ENCODE measurements at places on chromosomes 7 and 10.
A peak's percentile ranks its signal among the peaks of the same experiment; 100 is the strongest.

DNA sequence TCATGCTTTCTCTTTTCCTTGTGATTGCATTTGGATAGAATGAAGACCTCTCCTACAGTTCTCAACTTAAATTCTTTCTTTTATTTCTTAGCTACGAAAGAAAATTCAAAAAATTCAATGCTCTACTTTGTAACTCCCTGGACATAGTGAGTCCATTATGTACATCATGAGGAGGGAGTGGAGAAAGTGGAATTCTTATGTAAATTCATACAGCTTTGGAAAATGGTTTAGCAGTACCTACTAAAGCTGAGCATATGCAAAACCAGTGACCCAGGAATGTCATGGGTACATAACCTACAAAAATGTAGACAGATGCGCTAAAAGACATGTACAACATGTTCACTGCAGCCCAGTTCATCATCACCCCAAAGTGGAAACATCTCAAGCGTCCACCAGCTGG lies 8.8 kb upstream of the PRKCQ start:
- DNase-seq, result no peak

DNA sequence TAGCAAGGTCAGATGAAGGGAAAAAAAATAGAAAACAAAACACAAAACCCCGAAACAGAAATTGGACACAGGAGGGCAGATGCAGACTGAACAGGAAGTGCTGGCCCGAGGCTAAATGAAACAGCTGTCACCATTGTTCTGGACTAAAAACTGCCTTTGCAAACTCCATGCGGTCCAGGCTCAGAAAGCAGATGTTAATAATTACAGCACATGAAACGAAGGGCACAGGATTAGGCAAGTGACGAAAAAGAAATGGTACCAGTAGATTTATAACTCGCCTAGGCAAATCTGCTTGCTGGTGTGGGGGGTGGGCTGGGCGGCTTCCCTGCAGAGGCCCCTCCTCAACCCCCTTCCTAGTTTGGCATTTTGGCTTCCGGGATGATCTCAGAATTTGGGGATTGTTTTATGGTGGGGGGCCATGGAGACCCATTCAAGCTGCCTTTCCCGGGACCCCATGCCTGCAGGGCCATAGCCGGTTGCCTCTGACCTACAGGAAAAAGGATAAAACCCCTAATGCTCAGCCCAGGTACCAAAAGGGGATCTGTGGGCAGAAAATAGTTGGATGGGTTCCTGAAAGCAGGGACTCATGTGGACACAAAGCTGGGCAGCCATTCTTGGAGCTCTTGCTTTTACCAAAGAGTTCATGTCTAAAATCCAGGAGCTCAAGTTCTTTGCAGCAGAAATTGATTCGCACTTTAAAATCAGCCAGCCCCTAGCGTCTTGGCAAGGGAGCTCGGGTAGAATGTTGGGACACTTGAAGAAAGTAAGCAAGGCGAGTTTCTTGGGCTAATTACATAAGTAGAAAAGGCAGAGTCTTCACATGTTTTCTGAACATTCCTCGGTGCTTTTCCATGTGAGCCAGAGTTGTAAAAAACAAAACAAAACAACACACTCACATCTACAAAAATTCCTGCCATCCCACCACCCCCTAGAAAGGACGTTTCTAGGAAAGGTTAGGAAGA lies 39.0 kb upstream of the EMX2 start:
- no peak for DNase-seq

- DNase-seq, result no peak
Measured at GRCh38 chr10:118472415-118473304, 122.8 kb downstream of the PRLHR start.

DNA sequence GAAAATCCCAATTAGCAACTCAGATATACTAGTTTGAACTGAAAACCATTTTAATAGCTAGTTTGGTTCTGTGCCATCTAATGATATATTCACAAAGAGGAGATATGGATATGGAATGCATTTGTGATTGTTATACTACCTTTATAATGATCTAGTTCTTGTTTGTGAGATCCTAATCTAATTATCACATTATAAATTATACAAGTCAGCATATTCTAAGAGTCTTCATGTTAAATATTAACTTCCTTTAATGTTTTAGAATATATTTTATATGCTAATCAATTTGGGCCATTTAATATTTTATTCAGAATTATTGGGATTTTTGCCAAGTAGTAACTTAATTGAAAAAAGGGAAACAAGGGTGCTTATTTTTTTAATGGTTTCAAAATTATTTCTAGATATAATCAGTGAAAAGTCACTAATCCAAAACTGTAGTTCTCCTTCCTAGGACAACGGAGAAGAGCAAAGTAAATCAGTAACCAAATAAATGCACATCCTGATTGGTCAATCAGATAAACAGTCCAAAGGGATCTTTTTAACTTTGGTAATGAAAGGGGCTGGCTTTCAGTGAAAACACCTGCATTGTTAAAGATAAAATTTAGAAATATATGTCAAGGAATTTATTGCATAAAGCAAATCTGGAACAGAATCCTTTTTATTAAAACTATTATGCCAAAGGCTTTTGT lies 173.9 kb upstream of the MEOX2 start:
- no peak for DNase-seq

DNA sequence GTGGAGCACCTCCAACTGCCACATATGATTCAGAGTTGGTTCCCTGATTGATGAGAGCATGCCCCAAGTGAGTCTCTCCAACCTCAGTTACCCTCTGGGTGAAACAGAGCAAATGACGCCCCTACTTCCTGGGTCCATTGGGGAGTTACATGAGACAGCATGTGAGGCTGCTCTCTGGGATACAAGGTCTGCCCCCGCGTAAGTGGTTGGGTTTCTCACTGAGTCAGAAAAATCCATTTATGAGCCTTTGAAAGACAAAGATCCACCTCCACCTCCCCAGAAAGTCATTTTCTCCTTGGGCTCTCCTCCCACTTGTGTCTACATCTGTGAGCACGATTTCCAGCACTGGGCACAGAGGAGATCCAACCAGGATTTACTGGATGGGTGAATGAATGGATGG lies 70.7 kb upstream of the DNAAF5 start:
- DNase-seq, result no peak

GRCh38 chr7:102232611-102233286 lies 53.9 kb upstream of the SH2B2 start:
- no peak for DNase-seq

GRCh38 chr10:34880817-34881216 lies 65.7 kb upstream of the PARD3 start:
- DNase-seq, result no peak

- no peak for DNase-seq
Measured at GRCh38 chr10:114718374-114718773, 60.3 kb upstream of the ABLIM1 start.

- DNase-seq, result no peak
Measured at GRCh38 chr7:26584987-26585665, 279.3 kb downstream of the SKAP2 start.

- no peak for DNase-seq
Measured at GRCh38 chr10:21031232-21031795, 134.2 kb upstream of the NEBL start.

GRCh38 chr7:156192921-156193320 lies 380.7 kb upstream of the SHH start:
- DNase-seq, result no peak

DNA sequence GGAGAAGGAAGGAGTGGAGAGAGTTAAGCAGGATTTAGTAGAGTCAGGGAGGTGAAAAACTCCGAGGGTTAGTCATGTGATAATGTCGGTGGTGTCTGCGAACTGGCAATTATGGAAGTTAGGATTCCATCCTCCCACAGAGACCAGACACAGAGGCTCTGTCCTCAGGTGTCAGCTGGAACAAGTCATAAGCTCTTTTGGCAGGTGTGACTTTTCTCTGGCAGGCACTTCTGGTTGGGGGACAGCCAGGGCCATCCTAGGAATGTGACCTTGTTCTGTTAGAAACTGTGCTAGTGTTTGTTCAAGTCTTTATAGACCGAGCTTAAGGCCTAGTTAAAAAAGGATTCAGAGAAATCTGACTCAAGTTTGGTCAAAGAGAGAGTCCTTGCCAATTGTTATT lies 371.0 kb downstream of the DPP6 start:
- DNase-seq, result no peak

GRCh38 chr7:105354383-105354782 lies 34.3 kb downstream of the SRPK2 start:
- DNase-seq, result no peak

DNA sequence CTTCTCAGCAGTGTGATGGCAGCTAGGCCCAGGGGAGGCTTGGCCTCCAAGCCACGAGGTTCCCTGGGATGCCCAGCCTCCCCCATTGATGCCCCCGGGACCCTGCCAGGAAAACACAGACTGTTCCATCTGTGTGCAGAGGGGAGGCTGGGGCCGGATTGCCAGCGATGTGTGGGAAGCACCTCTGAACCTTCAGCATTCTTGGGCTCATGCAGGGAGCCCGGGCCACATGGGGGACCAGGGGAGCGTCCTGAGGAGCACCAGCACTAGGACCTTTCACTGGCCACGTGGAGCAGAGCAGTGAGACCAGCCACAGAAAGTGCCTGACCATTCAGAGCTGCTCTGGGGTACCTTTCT lies 2.6 kb downstream of the IMPDH1 start:
- DNase-seq, result no peak

GRCh38 chr7:44519546-44519945 lies 21.6 kb downstream of the NPC1L1 start:
- DNase-seq, result no peak

DNA sequence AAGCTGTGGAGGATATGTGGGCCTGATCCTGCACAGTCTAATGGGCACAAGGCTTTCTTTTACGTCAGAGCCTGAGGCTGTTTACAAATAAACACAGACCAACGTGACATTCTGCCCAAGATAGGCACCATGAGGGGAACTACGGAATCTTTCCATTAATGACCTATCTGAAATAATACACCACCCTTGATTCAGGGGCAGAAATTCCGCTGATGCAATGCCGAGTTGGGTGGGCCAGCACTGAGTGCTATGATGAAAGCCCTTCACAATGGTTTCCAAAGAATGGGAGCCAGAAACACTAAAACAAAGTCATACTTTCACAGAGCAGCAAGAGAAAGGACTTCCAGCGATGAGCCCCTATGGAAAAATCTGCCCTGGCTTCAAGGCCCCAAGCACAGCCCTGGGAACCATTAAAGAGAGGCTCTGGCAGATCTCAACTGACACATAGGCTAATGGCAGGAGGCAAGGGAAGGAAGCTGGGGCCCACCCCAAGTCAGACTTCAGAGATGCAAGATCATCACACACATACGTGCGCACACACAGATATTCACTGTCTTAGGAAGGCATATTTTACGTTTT lies 72.2 kb upstream of the DLX6 start:
- no peak for DNase-seq

GRCh38 chr7:116740755-116741462 lies 68.9 kb downstream of the MET start:
- DNase-seq, result no peak

DNA sequence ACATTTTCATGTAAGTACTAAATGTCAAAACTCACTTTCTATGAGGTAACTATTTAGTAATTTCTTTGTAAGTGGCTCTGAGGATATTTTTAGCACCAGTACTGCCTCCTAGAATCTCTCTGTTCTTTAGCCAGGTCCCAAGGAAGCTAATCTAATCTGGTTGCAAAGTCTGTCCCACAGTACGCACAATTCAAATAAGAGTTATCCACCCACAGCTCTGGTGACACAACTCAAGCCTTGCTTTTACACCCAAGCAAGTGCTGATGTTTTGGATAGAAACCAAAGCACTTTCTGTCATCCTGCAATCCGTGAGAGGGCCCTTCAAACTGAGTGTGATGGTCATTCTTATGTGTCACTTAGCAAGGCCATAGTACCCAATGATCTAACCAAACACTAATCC lies 14.5 kb downstream of the GIMAP5 start:
- no peak for DNase-seq

DNA sequence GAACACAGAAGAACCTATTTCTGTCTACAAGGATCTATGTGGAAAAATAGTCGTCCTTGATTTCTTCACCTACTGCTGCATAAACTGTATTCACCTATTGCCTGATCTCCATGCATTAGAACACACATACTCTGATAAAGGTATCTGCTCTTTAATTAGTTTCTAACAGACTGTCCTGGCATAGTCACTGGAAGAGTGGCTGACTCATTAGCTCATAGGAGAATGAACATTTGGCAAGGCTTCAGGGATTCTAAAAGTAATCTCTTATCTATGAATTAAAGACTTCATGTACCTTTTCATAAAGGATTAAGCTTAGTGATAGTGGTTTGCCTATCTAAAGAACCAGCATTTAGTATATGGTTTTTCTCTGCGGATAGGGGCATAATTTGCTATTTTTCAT lies 4.1 kb downstream of the NHLRC2 start:
- DNase-seq, result no peak

GRCh38 chr10:87589645-87590051 lies 70.0 kb upstream of the PAPSS2 start:
- no peak for DNase-seq

GRCh38 chr7:137936509-137937201 lies 65.2 kb downstream of the CREB3L2 start:
- no peak for DNase-seq

GRCh38 chr10:7301006-7301778 lies 109.6 kb downstream of the SFMBT2 start:
- DNase-seq, result no peak

- DNase-seq, result peak; percentile 45
Measured at GRCh38 chr7:77570330-77571011, 33.4 kb downstream of the PTPN12 start.

DNA sequence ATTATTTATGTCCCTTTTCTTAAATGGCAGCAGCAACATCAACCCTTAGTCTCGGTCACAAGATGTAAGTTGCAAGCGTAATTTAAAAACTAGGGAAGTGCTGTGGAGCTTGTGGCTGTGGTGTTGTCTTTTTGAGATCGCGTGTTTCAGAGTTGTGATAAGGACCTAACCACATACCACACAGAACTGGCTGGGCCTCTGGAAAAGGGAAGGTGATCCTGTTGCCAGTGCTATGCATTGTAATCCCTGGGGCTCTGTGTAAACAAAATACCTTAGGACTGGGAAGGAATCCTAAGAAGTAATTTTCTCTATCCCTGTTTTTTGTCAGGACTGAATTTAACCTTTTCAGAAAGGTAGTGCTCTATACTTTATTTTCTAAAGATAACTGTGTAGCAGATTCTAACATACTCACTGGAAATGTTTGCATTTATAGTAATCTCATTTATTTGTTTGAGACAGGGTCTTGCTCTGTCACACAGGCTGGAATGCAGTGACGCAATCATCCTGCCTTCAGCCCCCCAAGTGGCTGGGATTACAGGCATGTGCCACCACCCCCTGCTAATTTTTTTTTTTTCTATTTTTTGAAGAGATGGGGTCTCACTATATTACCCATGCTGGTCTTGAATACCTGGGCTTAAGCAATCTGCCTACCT lies 60.4 kb downstream of the INPP5F start:
- no peak for DNase-seq

GRCh38 chr10:70602665-70603448 lies at the start of gene PRF1:
PRF1 (minus strand) TSS chr10:70602741; CDS start chr10:70600902, 1,839 bp downstream.
- no peak for DNase-seq

- DNase-seq, result no peak
Measured at GRCh38 chr10:76357726-76358415, 926.4 kb downstream of the LRMDA start.

- peak; percentile 36 for DNase-seq
Measured at GRCh38 chr7:124702385-124702784, 63.2 kb downstream of the GPR37 start.

Measured in stromal cell of bone marrow (primary cell).